ENCODE measurements at places on chromosomes 2 and 18.
A peak's percentile ranks its signal among the peaks of the same experiment; 100 is the strongest.

DNA sequence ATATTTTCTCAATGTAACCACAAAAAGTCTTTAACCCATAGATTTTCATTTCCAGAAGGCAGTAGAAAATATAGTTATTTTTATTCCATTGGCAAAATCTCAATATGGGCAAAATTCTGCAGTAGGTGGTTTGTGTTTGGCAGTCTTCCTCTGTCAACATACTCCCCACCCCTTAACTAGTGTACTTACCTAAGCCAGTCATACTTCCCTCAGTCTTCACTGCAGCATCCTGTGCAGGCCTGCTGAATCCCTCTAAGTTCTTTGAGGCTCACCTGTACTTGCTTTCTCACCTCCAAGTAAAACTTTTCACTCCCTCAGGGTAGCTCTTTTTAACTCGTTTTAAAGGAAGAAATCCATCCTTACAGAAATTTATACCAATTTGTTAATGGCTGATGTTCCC, 6.8 kb downstream of the CARF start:
- DNase-seq = no peak

- DNase-seq = no peak
These were observed 421.0 kb downstream of the ZNF521 start for GRCh38 chr18:24930971-24931370.

DNA sequence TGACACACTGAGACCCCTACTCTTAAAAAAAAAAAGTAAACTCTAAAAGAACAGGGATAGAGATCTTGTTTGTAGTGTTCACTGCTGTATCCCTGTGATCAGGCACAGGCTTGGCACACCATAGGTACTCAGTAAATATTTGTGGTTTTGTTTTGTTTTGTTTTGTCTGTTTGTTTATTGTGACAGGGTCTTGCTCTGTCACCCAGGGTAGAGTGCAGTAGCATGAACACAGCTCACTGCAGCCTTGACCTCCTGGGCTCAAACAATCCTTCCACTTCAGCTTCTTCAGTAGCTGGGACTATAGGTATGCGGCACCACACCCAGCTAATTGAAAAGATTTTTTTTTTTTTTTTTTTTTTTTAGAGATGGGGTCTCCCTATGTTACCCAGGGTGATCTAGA, 3.4 kb downstream of the FKBP1B start:
- no peak for DNase-seq

DNA sequence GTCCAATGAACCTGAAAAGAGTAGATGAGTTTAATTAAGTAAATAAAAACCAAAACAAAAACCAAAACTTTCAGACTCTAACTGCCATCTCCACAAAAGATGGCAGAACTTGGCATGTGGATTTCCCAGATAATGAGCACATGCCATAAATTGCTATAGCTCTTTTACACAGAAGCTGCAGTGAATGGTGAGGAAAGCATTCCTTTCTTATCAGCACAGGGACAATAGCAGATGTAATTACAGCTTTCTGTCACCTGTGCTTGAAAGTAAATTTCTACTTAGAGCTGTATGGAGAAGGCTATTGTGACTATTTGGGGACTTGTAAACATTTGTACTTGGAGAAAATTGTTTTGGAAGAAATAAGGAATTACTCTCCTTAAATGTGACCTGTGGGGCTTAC, 378.4 kb downstream of the RPRM start:
- DNase-seq = no peak

GRCh38 chr2:132403146-132403545, 13.5 kb upstream of the GPR39 start:
- DNase-seq = peak; percentile 62

DNA sequence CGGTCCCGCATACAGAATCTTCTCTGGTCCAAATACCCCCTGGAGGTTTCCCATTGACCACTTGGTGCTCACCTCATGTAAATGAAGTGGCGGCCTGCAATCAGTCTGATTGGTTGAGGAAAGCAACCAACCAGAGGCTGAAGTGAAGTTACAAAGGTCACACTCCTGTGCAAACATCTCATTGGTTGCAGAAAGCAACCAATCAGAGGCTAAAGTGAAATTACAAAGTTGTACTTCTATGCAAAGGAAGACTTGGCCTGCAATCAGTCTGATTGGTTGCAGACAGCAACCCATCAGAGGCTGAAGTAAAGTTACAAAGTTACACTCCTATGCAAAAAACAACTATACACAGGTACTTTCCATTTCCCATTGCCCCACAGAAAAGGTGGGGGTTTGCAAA, 2.5 kb upstream of the SP100 start:
- DNase-seq = no peak

DNA sequence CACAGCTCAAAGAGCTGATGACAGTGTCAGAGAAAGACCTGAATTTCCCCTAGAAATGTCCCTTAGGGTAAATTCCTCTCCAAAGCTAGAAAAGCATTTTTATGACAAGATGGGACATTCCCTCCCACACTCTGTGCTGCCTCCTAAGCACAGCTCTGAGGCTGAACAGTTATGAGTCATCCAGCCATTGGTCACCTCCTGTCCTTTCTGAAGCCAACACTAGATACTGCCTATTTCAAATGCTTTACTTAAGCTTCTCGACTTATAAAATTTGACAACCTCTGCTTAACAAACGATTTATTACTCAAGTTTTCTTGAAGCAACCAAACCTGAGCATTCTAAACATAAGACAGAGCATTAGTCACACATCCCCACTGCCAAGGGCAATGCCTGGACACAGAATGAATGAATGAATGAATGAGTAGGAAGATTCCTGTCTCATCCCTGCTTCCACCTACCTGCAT, 35.4 kb downstream of the B4GALT6 start:
- no peak for DNase-seq
